ENCODE measurements at places on chromosomes 2 and 18.
A peak's percentile ranks its signal among the peaks of the same experiment; 100 is the strongest.

DNA sequence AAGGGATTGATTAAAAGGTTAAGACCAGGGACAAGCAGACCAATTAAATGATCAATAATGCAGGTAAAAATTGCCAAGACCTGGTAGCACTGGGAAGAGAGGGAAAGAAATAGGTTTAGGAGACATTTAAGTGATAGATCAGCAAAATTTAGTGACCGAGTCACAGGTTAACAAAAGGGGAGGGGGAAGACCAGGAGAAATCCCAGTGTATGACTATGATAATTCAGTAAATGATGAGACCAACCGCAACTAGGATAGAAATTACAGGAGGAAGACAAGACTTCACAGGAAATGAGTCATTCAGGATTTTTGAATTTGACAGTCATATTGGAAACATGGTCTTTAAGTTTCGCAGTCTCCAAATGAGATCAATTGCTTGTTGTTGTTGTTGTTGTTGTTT, 62.9 kb downstream of the COBLL1 start:
- no peak for DNase-seq

DNA sequence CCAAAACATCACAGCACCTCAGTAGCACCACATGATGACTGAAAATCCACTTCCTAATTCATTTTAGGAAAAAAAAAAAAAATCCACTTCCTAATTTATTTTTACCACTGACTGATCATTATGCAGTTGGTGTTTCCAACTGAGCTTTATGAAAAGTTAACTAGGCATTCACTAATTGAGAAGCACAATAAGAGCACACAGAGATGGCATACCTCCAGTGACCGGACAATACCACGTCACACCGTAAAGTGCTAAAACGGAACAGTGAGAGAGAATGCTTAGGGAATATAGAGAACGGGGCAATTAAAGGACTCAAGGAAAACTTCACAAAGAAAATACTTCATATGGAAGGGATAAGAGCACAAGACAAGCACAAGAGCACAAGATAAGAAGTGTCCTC, 212.5 kb downstream of the NBAS start:
- no peak for DNase-seq

DNA sequence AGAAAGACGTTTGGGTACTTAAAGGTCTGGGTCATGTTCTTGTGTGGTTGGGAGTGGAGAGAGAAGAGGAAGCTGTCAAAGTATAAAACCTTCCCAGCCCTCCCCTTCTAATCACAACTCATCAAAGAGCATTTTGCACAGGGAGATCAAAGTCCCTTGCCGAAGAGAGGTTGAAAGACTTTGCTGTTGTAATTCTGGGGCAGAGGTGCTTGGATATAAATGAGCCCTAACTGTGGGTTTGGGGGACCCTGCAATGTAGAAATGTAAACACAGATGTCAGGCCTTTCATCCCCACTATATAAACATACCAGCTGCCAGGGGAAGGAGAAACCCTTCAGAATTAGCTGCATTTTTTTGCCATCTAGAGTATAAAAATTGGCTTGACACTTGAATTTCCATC, 182.1 kb downstream of the ETAA1 start:
- DNase-seq, result no peak

GRCh38 chr2:72109291-72109690, 38.4 kb downstream of the CYP26B1 start:
- no peak for DNase-seq

- DNase-seq, result no peak
Observed at GRCh38 chr2:88283886-88284592, 113.9 kb downstream of the THNSL2 start.

GRCh38 chr2:157460897-157461296, 17.0 kb upstream of the CYTIP start:
- DNase-seq, result no peak

GRCh38 chr18:75654851-75655751, 227.6 kb upstream of the SMIM21 start:
- no peak for DNase-seq

- DNase-seq, result no peak
Observed at GRCh38 chr2:148978706-148979105, 59.8 kb upstream of the LYPD6B start.

GRCh38 chr18:10552226-10552625, 26.4 kb downstream of the NAPG start:
- DNase-seq, result no peak

DNA sequence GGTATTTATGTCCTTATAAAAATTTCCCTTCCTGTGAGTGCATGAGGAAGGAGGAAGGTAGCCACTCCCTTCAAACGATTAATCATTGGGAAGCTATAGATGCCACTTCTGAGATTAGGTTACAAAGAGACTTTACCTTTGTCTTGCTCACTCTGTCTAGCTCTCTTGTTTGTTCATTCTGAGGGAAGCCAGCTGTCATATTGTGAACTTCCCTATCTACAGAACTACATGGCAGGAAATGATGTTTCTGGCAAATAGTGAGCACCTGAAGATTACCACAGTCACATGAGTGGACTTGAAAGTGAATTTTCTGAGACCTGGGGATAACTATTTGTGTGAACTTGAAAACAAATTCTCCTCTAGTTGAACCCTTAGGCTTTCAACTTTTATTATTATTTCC, 776.8 kb downstream of the CCDC85A start:
- DNase-seq, result no peak

DNA sequence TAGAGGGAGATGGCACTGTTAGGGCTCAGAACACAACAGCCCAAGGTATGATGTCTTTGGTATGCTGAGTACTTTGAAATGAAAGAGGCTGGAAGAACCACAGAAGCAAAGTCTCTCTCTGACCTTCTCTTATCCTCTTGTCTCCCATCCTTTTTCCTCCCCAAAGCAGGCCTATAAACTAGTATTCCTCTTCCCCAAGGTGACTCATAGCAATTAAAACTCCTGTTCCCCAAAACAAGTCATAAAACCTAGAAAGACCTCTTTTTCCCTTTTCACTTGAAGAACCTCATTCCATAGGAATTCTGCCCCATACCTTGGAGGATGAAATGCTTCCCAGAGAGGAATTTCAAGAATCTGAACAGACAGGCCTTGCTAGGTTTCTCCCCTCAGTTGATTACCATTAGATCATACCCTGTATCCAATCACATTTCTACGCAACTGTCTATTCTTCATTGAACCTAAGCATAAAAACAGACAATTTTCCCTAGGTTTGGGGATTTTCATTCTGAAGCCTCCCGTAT, 25.7 kb downstream of the MDH1 start:
- no peak for DNase-seq

- no peak for DNase-seq
Observed at GRCh38 chr2:152176113-152176714, 651 bp upstream of the STAM2 start.

GRCh38 chr2:208369091-208369490, 37.5 kb upstream of the PTH2R start:
- no peak for DNase-seq

DNA sequence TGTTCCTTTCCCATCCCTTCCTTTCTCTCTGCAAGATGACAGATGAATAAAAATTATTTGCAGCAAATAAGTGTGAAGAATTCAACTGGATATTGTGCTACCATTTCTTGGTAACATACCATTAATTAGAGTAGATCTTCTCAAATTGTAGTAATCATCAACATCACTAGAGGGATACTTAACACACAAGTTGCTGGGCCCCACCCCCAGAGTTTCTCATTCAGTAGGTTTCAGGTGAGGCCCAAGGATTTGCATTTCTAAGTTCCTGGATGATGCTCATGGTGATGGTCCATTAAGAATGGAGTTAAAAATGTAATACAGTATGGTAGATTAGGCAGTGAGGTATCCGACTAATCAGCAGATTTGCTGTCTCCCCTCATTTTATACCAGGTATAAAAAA, 594.0 kb downstream of the ERBB4 start:
- DNase-seq, result no peak

DNA sequence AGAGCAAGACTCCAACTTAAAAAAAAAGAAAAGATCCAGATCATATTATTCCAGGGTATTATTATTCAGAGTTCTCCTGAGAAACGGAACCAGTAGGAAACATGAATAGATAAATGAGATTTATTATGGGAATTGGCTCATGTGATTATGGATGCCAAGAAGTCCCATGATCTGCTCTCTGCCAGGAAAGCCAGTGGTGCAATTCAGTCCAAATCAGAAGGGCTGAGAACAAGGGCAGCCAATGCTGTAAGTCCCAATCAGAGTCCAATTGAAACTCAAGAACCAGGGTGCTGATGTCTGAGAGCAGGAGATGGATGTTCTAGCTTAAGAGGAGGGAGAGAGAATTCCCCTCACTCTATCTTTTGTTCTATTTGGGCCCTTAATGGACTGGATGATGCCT, 7.8 kb downstream of the SCYGR2 start:
- no peak for DNase-seq

GRCh38 chr18:13982126-13982525, 66.8 kb upstream of the MC2R start:
- no peak for DNase-seq

DNA sequence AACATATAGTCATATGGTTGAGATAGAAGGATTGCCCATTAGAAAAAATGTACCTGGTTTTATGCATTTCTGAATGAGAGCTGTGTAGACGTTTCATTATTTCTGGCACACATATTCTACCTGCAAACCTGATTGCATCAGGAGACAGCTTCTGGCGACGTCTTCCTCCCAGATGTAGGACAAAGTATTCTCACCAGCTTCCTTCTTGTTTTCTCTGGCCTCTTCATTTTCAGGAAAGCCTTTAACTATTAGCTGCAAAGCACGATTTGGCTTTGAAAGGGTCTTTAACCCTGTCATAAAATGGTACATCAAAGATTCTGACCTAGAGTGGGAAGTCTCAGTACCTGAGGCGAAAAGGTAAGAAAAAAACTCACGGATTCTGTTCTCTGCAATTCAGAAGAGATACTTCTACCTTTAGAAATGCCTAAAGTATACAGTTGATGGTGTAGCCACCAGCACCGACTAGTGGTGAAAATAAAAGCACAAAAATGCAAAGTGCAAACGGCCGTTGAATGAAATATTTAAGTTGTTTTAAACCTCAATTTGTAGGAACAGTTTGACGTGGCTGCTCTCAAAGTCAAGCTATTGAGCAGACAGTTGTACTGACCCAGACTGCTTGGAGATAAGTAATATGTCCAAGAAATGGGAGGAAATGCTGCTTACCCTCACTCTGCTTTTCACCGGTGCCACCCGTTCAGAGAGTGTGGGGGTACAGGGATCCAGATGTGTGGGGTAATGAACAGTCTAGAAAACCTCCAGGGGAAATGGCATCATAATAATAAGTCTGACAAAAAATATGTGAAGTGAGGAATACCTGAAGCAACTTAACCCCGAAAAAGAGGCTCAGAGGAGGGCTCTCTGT, 20.2 kb downstream of the IL18RAP start:
- DNase-seq, result no peak

DNA sequence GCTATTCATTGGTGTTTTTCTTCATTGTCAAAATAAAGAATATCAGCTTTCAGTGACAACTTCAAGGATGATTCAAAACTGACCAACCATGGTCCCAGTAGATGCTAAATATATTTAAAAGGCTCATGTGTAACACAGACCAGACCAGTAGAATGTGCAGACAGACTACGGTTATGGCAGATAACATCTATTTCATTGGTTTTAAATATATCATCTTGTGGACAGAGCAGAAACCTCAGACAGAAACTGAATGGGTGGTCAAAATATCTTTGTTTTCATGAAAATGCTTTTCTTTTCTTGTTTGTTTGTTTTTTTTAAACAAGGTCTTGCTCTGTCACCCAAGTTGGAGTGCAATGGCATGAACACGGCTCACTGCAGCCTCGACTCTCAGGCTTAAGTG, 107.4 kb upstream of the CREB1 start:
- no peak for DNase-seq

DNA sequence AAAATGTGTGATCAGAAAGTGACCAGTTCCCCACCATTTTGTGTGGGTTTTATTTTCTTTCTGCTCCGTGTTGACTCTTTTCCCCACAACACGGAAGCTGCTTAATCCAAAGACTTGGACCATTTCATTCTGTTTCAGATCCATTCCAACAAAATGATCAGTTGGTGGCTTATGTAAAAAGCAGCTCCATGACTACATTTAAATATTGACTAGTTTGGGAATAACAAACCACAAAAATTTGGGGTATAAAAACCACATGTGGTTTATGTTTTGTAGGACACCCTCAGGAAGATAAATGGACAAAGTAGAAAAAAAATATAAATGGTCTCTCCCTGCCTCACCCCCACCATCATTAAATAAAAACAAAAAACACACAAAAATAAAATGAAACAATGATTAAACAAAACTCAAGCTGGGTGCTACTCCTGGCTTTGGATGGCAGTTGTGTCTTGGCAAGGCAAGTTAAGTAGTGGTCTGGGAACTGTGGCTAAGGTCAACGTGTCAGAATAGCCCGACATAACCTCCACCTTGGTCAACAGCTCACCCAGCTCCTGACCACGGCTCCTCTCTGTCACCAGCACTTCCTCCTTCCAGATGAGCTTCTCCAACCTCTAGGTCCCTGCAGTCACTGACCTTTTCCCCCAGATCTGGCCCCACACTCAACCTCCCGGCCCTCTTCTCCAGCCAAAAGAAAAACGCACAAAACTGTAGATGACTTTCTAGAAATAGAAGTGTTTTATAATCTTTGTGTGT, 12.8 kb upstream of the WIPF1 start:
- no peak for DNase-seq

- peak; percentile 31 for DNase-seq
Observed at GRCh38 chr2:121648206-121649148, 785 bp downstream of the CLASP1 start.

GRCh38 chr2:66426244-66427111, 8.4 kb upstream of the MEIS1 start:
- no peak for DNase-seq

DNA sequence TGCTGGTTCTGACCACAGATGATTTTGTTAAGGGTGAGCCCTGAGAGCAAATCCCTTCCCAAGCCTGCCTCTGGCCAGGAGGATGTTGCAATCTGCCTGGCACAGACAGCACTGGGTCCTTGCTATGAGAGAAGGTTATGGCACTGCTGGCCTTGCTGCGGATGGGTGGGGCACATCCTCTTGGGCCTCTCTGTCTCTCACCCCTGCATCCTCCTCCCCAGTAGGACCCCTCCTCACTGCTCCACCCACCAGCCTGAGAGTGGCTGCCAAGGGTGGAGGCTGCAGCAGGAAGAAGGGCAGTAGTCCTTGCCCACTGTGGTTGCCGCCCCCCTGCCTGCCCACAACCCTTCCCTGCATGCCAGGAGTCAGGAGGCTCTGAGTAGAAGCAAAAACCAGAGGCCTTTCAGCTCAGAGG, 180.9 kb downstream of the ZBTB7C start:
- DNase-seq, result no peak

GRCh38 chr2:168934826-168935225, 33.7 kb downstream of the G6PC2 start:
- DNase-seq, result no peak

GRCh38 chr2:10964052-10964790, 52.5 kb downstream of the KCNF1 start:
- no peak for DNase-seq

DNA sequence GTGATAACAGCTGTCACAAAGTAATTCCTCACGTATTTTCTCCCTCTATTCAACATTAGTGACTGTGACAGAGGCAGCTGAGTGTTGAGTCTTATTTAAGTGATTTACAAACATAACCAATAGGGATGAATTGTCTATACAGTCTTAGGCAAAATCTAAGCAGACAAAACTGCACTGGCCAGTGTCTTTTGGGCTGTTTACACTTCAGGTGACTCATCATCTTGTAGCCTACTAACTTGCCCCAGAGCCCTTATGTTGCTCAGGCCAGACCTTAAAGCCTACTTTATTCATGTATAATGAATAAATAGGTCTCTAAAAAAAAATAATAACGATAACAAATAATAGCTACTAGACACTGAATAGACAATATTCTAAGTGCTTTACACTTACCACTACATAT, 17.2 kb downstream of the THOC1 start:
- no peak for DNase-seq

- no peak for DNase-seq
Observed at GRCh38 chr2:54543733-54544396, 87.7 kb downstream of the SPTBN1 start.

All from stimulated activated CD4-positive, alpha-beta T cell treated with anti-CD3 and anti-CD28 coated beads, TNF-alpha, amount 100 ng/mL, for 1 hour (primary cell).